Nucleus accumbens (tissue), 56 donors: ENCODE measurements at places on chromosomes 7 and 10.
A peak's percentile ranks its signal among the peaks of the same experiment; 100 is the strongest.

GRCh38 chr10:50360077-50360850, 108.9 kb upstream of the ASAH2 start:
- no peak for DNase-seq

- DNase-seq = no peak
Measured at GRCh38 chr10:78866731-78867554, 201.8 kb upstream of the ZMIZ1 start.

GRCh38 chr10:69089638-69090599, 2.0 kb downstream of the SRGN start:
- DNase-seq = no peak

GRCh38 chr10:111114758-111115500, 38.1 kb downstream of the ADRA2A start:
- no peak for DNase-seq

DNA sequence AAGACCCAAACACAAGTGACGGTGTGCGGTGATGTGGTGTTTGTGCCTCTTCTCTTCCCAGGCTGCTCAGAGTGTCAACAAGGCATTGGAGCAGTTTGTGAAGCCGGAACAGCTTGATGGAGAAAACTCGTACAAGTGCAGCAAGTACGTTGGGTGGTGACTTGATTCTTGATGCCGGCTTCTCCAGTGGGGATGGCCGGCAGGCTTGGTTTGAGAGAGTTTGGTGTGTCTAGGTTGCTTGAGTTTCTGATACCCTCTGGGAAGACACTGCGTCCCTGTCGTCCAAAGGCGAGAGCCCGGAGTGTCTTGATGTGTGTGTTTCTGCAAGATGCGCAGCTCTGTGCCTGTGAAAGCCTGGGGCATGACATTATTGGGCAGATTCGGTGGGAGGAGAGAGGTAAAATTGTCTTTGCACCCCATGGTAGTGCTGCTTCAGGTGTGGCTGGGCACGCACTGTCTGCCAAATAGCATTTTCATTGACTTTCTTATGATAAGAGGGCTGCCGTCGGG, 111.8 kb downstream of the ANKRD61 start:
- DNase-seq = no peak

DNA sequence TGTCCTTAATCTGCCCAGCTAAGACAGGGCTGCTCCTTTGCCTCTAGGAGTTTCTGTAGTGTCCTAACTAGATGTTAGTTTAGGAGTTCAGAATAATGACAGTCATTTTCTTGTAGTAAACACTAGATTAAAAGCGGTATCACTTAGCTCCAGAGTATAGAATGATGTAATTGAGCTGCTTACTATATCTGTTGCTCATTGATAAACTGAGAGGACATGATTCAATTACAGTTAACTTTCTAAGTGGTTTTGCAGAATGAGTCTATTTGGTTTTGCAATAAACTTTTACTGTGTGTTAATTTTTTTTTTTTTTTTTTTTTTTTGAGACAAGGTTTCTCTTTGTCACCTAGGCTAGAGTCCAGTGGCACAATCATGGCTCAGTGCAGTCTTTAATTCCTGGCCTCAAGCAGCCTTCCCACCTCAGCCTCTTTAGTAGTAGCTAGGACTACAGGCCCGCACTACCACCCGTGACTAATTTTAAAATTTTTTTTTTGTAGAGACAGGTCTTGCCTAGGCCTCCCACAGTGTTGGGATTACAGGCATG, 1.8 kb downstream of the STMP1 start:
- no peak for DNase-seq

- DNase-seq = no peak
Measured at GRCh38 chr10:112366992-112367391, 6.9 kb upstream of the ACSL5 start.

DNA sequence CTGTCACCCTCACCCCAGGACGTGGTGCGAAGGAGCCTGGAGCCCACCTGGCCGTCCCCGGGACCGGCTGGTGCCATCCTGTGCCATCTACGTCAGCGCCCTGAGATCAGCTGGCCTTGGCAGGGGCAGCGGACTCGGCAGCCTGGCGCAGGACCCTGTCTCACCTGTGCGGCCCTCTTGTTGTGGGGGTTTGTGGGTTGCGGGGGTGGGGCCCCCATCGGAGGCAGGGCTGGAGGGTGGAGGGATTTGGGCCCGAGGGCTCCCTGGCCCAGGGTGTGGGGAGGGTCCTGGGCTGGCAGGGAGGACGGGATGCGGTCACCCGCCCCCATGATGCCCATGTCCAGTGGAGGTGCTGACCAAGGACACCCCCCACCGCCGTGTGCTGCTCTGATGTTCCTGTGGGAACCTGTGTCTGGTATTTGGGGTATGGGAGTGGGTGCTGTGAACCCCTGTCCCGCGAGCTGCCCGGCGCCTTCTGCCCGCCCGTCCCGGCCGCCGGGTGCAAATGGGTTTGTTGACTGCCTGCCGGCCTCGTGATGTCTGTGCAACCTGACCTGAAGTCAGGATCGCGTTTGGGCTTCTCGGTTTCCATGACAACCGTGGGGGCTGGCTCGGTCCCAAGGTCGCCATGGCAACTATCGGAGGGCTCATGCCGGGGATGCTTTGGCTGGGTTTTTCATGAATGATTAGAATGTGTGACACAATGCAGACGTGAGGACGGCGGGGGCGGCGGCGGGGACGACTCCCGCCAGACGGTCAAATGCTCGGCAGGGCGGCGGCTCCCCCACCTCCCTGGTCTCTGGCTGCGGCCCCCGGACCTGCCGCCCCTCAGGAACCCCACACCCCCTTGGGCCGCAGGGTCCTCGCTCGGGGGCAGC, 7.3 kb downstream of the MAFK start:
- DNase-seq = peak; percentile 11

GRCh38 chr10:112126901-112127300, 56.7 kb downstream of the GPAM start:
- no peak for DNase-seq

GRCh38 chr7:149598721-149599308, 101.2 kb upstream of the ZNF746 start:
- DNase-seq = peak; percentile 18

GRCh38 chr7:30848121-30848855, 63.4 kb upstream of the AQP1 start:
- DNase-seq = no peak

DNA sequence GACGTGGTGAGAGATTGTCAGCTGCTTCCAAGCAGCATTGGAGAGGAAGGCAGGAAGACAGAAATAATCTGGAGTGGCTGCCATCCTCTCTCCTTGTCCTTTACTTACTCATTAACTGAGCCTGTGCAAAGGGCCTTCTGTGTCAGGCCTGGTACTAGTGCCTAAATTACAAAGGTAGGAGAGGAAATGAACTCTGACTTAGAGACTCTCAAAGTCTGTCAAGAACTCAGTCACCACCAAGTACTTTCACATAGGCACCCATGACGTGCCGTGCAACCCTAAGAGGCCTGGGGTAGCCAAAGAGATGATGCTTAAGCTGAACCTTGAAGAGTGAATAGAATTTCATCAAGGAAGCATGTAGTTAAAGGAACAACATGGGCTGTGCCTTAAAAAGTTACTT, 866.9 kb downstream of the LRMDA start:
- no peak for DNase-seq

- DNase-seq = no peak
Measured at GRCh38 chr10:84820596-84820995, 492.2 kb downstream of the CCSER2 start.

- no peak for DNase-seq
Measured at GRCh38 chr7:23003505-23004246, 10.3 kb downstream of the HYCC1 start.

DNA sequence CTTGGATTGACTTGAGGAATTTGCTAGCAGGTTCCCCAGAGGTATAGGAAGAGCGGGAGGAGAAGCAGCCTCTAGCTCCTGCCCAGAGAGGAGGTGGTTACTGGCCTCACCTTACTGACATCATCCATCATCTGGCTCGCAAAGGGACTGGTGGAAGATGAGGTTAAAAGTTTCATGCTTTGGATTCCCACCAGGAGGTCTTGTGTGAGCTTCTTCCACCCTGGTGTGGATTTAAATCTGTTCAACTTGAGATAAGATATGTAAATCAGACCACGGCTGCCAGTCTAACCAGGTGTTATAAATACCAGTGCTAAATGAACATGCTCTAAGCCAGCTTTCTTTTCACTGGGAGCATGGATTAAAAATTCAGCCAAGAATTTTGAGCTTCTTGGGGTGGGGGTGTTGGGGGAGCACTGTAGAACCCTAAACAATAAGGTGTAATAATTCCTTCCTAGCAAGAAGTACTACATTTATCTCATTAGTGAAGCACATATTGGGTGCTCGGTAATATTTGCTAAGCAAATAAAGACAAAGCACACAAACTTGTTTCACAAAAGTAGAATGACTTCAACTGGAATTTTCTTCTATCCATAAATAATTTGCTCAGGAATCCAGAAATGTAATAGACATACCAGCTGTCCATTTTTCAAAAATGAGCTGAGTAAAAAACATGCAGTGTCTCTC, 7.8 kb downstream of the PROSER2 start:
- DNase-seq = no peak

DNA sequence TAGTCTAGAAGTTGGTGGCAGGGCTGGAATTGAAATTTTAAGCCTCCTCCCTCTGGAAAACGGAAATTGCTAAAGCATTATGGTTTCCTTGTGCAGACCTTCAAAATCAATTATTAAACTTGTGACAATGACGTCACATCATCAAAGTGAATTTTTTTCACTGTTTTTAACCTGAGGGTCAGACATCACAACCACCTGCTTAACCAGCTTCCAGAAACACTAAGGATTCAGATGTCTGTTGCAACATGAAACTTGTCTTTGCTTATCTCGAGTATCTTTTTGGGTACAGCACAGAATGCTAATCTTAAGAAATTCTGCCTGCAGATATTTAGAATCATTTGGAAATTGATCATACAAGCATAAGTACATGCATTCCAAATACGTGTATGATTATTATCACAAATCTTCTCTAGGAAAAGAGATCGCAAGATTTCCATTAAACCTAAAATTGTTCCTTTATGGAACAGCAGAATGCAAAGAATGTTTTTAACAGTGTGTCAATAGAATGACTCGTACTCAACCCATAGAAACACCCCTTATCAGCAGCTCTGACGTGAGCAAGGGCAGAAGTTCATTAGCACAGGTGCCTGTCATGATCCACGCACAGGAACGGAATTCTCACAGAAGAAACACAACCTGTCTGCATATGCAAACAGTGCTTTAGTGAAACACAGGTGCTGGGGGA, 4.1 kb upstream of the GTPBP4 start:
- no peak for DNase-seq
